ENCODE measurements at places on chromosomes 3 and 15.

DNA sequence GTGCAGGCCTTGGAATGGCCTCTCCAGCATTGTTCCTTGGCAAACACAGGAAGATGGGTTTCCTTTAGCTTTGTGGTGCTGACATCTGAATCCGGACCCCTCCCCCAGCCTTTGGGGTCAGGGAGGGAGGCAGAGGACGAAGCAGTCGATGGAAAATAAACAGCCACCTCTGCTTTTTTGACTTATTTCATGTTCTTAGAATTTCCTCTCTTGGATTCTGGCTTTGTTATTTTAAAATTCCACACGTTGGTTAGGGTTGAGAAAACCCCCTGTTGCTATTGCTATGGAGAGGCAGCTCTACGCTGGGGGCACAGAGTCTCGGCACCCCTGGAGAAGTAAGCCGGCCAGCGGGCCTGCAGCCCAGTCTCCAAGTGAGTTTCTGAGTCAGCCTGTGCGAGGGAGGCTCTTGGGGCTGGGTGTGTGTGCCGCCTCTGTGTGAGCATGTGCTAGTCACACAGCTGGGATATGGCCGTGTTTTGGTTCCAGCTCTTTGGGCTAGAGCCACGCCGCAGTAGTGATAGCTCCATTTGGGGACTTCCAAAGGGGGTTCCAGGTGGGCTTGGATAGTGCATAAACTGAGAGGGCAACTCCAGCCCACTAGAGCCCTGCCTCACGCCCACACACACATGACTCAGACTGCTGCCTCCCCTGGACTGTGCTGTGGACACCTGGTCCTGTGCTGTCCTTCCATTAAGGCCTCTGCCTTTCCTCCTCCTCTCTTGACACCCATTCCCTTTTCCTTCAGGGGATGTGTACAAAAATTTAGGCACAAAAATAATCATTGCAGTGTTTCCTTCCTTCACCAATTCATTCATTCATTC lies 58.8 kb downstream of the AMOTL2 start:
- DNase-seq, result peak; percentile 75

- no peak for DNase-seq
These were observed 48.9 kb downstream of the DLG1 start for GRCh38 chr3:197249542-197249941.

DNA sequence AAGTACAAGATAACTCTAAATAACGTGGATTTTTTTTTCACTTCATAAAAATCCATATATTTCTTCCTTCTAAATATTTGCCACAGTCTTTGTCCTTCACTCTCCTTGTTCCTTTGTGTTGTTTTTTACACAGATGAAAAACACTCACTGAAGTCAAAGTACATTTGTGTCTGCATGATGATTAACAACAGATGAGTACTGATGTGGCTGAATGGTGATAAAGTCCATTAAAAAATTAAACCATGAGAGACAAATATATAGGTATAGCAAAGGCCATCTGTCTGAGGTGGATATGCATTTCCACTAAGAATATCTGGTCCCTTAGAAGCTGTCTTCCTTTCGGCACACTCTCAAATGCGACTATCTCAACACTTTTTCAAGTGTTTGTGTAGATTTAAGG lies 317.5 kb upstream of the MCTP2 start:
- no peak for DNase-seq

DNA sequence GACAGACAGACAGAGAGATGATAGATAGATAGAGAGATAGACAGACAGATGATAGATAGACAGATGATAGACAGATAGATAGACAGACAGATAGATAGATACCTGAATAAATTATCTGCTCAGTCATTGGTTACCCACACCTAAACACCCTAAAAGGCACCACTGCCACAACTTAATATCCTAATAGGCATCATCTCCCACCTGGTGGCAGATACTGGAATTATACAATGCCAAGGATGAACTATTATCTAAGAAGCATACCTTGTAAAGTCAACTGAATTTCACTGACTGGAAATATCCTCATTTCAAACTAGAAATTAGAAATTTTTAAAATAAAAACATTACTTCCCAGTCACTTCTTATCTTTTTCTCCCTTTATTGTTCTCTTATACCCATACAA lies 19.4 kb upstream of the ATP8B4 start:
- no peak for DNase-seq

DNA sequence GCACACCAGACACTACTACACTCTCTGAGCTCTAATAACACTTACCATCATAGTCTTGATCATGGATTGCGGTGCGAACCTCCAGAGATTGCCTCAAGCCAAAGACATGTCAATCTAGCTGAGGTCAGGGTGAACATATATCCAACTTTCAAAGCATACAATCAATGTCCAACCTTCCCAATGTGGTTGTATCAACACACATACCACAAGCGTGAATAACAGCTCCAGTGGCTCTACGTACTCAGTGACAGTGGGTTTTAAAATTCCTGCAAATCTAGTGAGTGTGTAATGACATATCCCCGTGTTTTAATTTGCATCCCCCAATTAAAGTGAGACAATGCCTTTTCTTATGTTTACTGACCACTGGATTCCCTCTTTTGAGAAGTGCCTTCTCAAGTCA lies 29.6 kb downstream of the SFMBT1 start:
- no peak for DNase-seq

All from GM03348 (cell line).